T-helper 2 cell treated with Interferon-gamma antibody and Interleukin-4, amounts not matched to agents 100 ng/mL and 5 ng/mL, for 36 hours (primary cell): ENCODE measurements at places on chromosomes 1 and 21. TPM values are rescaled to one million over a fixed set of nuclear protein-coding genes. Genes with fewer than 3 reads are reported as not detected.

LIN28A gene
- not detected in 2 replicates for total RNA-seq

ETNK2 gene
- 0.16 TPM in 1 of 2 replicates, not detected in the other for total RNA-seq

RGS1 gene
- total RNA-seq, result 8.6 and 11.1 TPM in 2 replicates

PAQR7 gene
- 2.2 and 2.4 TPM in 2 replicates for total RNA-seq

TTC22 gene
- 4.5 and 4.6 TPM in 2 replicates for total RNA-seq

MYCBP gene
- 34.5 and 51.5 TPM in 2 replicates for total RNA-seq

NR1I3 gene
- not detected in 2 replicates for total RNA-seq

DMRTA2 gene
- total RNA-seq, result not detected in 2 replicates

FAM72B gene
- total RNA-seq, result 19.7 and 22.5 TPM in 2 replicates

LHX4 gene
- not detected in 2 replicates for total RNA-seq

CFHR2 gene
- total RNA-seq, result not detected in 2 replicates

FAM72D gene
- 7.7 and 8.5 TPM in 2 replicates for total RNA-seq

ADAM30 gene
- total RNA-seq, result not detected in 2 replicates

PLA2G4A gene
- 2.0 and 2.2 TPM in 2 replicates for total RNA-seq

KRTAP19-1 gene
- total RNA-seq, result not detected in 2 replicates

DISC1 gene
- total RNA-seq, result 10.5 TPM in 2 replicates

ASTN1 gene
- total RNA-seq, result not detected in 2 replicates

SPTA1 gene
- not detected in 2 replicates for total RNA-seq

DNAJC11 gene
- total RNA-seq, result 52.9 and 55.0 TPM in 2 replicates

LENEP gene
- 0.59 TPM in 1 of 2 replicates, not detected in the other for total RNA-seq

AK4 gene
- 44.0 and 48.5 TPM in 2 replicates for total RNA-seq

FCRL1 gene
- total RNA-seq, result 0.09 TPM in 1 of 2 replicates, not detected in the other

KRTAP19-7 gene
- not detected in 2 replicates for total RNA-seq

CLDN17 gene
- not detected in 2 replicates for total RNA-seq

GBP6 gene
- total RNA-seq, result 0.34 and 0.36 TPM in 2 replicates

OR2T35 gene
- not detected in 2 replicates for total RNA-seq

CRP gene
- total RNA-seq, result not detected in 2 replicates

IGFN1 gene
- total RNA-seq, result not detected in 2 replicates

FAM72A gene
- 20.6 and 27.6 TPM in 2 replicates for total RNA-seq

BEND5 gene
- 1.7 and 2.3 TPM in 2 replicates for total RNA-seq

OR6N1 gene
- total RNA-seq, result not detected in 2 replicates

CD101 gene
- total RNA-seq, result 1.2 and 2.0 TPM in 2 replicates

CAPZA1 gene
- total RNA-seq, result 274 and 282 TPM in 2 replicates

CSF1 gene
- 75.0 and 76.4 TPM in 2 replicates for total RNA-seq

NTRK1 gene
- 12.7 and 13.4 TPM in 2 replicates for total RNA-seq

C8A gene
- total RNA-seq, result not detected in 2 replicates

CTSE gene
- not detected in 2 replicates for total RNA-seq

KRTAP12-2 gene
- not detected in 2 replicates for total RNA-seq

MROH9 gene
- total RNA-seq, result not detected in 2 replicates

AMY1A gene
- not detected in 2 replicates for total RNA-seq

SPATA45 gene
- total RNA-seq, result not detected in 2 replicates

CENPF gene
- total RNA-seq, result 117 and 119 TPM in 2 replicates

CHI3L1 gene
- not detected in 2 replicates for total RNA-seq

NCF2 gene
- 20.9 and 22.9 TPM in 2 replicates for total RNA-seq

SLC6A9 gene
- 2.6 TPM in 2 replicates for total RNA-seq

PCSK9 gene
- 0.07 TPM in 2 replicates for total RNA-seq

SPRR2B gene
- total RNA-seq, result not detected in 2 replicates

KIF14 gene
- total RNA-seq, result 22.1 and 24.4 TPM in 2 replicates

HOOK1 gene
- total RNA-seq, result 1.9 and 2.2 TPM in 2 replicates

ZSWIM5 gene
- 0.07 TPM in 2 replicates for total RNA-seq
